ENCODE measurements at places on chromosomes 7 and 10.

DNA sequence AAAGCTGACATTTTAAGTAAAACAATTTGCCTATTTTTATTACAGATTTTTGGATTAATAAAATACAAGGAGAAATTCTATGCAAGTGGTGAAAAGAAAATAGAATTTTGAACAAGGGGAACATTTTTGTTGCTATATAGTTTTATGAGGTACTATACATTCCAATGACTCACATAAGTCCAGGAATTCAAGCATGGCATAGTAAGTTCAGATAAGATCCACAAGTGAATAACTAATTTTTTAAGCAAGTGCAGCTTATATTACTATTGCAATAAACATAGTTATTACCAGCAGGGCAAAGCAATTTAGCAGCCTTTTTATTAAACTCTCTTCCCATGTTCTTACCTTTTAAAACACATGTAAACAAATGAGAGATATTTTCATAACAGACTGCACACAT lies 1123.5 kb upstream of the LRRN3 start:
- DNase-seq, result no peak

GRCh38 chr7:84144935-84145334 lies 49.7 kb downstream of the SEMA3A start:
- no peak for DNase-seq

DNA sequence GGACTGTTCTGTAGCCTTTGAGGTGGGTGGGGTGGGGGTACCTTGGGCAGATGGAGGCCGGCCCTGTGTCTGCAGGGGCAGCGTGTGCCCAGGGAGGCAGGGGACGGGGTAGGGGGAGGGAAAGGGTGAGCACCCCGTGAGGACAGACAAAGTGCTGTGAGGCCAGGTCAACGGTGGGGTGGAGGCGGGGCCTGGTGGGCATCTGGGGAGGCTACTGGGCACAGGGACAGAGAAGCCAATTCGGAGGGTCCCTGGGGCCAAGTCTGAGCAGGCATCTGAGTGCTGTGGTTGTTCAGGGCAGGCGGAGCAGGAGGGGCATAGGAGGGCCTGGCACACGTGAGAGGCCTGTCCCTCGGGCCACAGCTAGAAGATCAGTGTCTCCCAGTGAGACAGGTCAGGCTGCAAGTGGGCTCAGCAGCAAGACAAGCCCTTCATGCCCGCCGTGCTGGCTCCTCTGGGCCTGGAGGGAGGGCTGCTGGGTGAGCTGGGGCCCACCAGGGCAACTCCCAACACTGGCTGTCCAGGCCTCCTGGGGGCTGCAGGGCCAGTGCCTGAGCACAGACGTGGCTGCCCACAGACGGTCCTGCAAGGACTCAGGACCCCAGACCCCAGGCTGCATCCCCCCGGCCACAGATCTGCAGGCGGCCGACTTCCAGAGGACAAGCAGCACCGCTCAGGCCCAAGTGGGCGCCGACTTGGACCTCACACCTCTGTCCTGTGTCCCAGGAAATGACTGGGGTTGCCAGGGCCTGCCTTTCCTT lies 26.4 kb upstream of the KNDC1 start:
- no peak for DNase-seq

GRCh38 chr7:91165846-91166230 lies 98.4 kb upstream of the FZD1 start:
- no peak for DNase-seq

DNA sequence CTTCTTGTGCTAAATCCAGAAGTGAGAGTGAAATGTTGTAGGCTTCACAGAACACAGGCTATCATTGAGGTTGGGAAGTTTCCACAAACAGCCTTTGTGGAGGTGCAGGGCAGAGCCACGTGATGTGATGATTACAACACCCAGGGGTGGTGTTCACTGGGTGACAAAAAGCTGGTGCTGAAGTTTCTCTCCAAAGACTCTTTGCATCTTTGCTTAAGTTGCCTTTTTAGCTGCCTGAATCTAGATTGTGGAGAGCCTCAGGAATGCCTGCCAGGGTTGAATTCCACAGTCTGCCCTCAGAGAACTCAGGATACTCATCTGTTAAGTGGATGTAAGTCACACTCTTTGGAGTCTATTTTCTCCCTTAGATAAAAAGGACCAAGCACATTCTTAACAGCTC lies 56.3 kb downstream of the PLXNA4 start:
- no peak for DNase-seq

DNA sequence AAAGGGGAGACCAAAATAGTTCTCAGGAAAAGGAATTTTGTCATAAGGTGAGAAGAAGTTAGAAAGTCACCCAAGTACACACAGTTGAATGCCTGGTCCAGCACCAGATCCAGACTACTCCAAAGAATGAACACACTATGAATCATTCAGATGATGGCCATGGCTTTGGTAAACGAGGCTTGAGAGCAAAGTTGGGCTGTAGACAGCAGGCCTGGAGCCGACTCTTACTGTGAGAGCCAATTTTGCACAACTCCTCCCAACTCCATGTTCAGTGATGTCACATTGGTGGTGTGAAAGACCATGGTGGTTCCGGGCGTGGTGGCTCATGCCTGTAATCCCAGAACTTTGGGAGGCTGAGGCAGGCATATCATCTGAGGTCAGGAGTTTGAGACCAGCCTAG lies 131.6 kb downstream of the PKD1L1 start:
- no peak for DNase-seq

- DNase-seq, result no peak
These were observed 160.4 kb upstream of the RHEB start for GRCh38 chr7:151679881-151680612.

- no peak for DNase-seq
These were observed 117.4 kb downstream of the LHPP start for GRCh38 chr10:124579011-124579399.

DNA sequence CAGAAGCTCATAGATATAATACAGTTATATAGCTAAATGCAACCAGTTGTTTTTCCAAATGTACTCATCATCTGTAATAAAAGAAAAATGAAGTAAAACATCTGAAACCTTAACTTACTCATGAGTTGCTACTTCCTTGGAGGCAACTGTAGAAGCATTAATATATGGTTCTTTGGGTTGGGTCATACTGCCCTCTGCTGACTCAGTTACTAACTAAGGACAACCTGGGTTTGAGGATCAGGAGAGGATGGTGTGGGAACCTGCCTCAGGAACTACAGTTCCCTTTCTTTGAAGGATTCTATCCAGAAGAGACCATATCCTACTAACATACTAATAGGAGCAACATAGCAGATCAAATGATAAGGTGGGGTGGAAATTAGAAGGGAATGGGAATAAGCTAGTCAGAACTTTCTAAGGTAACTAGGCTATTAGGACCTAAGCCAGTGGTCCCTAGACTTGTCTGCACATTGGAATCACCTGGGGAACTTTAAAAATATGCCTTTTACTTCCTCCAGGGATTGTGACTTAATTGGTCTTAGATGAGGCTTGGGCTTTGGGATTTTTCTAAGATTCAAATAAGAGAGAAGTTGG lies 20.7 kb downstream of the COX15 start:
- DNase-seq, result no peak
